ENCODE measurements at places on chromosomes 13 and 19. TPM values are rescaled to one million over a fixed set of nuclear protein-coding genes. Genes with fewer than 3 reads are reported as not detected.
A peak's percentile ranks its signal among the peaks of the same experiment; 100 is the strongest.

GRCh38 chr19:32599736-32600157, 18.8 kb downstream of the PDCD5 start:
- peaks cover 14% of the 10 kb centered on the region for H3K4me1 ChIP-seq
- H3K36me3 ChIP-seq, result peaks cover 9% of the 10 kb centered on the region
- no peak overlapping the region for H3K4me3 ChIP-seq

DNA sequence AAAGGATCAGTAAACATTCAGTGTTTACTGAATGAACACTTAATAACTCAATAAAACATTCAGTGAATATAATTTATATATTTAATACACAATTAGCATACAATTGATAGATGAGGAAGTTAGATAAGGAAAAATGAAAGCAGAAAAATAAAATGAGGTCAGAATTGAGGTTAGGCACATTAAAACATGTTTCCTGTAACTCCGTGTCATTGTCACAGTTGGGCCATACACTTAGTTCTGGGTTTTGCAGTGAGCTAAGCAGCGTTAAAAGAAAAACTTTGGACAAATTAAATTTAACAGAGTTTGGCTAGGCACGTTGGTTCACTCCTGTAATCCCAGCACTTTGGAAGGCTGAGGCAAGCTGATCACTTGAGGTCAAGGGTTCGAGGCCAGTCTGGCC, 71.4 kb downstream of the MIPEP start:
- H3K27ac ChIP-seq, result no peak overlapping the region
- H3K4me1 ChIP-seq, result no peaks in the 10 kb centered on the region
- H3K4me3 ChIP-seq, result no peak overlapping the region
- no peaks in the 10 kb centered on the region for H3K27me3 ChIP-seq

- no peaks in the 10 kb centered on the region for H3K4me1 ChIP-seq
- H3K27ac ChIP-seq, result no peak overlapping the region
- no peaks in the 10 kb centered on the region for H3K27me3 ChIP-seq
- H3K4me3 ChIP-seq, result no peak overlapping the region
Observed at GRCh38 chr13:90443268-90443667, 904.2 kb upstream of the MIR17HG start.

DNA sequence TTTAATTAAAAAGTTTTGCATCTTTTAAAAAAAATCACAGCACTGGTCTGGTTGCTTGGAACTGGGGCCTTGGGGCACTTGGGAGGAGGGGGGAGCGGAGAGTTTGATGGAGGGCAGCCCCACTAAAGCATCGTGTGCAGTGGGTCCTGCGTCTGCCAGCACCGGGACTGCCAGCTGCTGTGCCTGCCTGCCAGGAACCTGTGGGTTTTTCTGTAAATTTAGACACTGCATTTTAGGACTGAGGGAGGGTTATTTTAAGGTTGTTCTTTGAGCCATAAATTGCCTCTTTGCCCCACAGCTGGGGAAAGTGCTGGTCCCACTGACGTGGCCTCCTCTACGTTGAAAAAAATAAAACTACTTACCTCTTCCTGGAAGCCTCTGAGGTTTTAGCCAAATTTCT, 2.9 kb downstream of the KLF2 start:
- no peak overlapping the region for H3K27ac ChIP-seq
- H3K4me1 ChIP-seq, result peaks cover 61% of the 10 kb centered on the region
- peaks cover 55% of the 10 kb centered on the region for H3K27me3 ChIP-seq
- DNase-seq, result no peak

DNA sequence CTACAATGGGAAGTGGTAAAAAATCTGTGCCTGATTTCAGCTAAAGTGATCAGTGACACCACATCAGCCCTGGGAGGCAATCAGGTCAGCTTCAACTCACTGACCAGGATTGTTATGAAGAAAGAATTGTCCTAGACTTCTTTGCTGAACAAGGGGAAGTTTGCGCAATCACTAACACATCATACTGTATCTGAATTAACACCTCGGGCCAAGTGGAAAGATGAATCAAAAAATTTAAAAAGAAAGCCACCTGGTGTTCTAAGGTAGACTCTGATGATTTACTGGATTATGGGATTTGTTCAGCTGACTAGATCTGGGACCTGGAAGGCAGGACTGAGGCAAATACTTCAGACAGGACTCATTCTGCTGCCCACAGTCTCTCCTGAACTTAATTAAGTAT, 161.8 kb downstream of the DIAPH3 start:
- peaks cover 3% of the 10 kb centered on the region for H3K36me3 ChIP-seq
- DNase-seq, result no peak
- no peak overlapping the region for H3K27ac ChIP-seq
- no peak overlapping the region for H3K4me3 ChIP-seq
- H3K4me1 ChIP-seq, result no peaks in the 10 kb centered on the region

GRCh38 chr13:20288561-20288960, 56.4 kb upstream of the GJB6 start:
- H3K27ac ChIP-seq, result no peak overlapping the region
- no peak overlapping the region for H3K4me3 ChIP-seq
- H3K27me3 ChIP-seq, result no peaks in the 10 kb centered on the region
- no peak for DNase-seq
- peaks cover 17% of the 10 kb centered on the region for H3K36me3 ChIP-seq
- peaks cover 4% of the 10 kb centered on the region for H3K4me1 ChIP-seq

- no peak for DNase-seq
- H3K4me3 ChIP-seq, result no peak overlapping the region
- no peaks in the 10 kb centered on the region for H3K27me3 ChIP-seq
- no peaks in the 10 kb centered on the region for H3K36me3 ChIP-seq
- no peak overlapping the region for H3K27ac ChIP-seq
Observed at GRCh38 chr13:80529734-80530133, 188.8 kb upstream of the SPRY2 start.

GRCh38 chr19:4660993-4661392, 9.1 kb downstream of the MYDGF start:
- no peak overlapping the region for H3K4me3 ChIP-seq
- peaks cover 2% of the 10 kb centered on the region for H3K36me3 ChIP-seq

GRCh38 chr13:48801255-48801654, 147.5 kb downstream of the CYSLTR2 start:
- no peak overlapping the region for H3K4me3 ChIP-seq
- no peaks in the 10 kb centered on the region for H3K36me3 ChIP-seq
- no peak overlapping the region for H3K27ac ChIP-seq
- H3K4me1 ChIP-seq, result peaks cover 23% of the 10 kb centered on the region

- no peak overlapping the region for H3K4me3 ChIP-seq
- H3K4me1 ChIP-seq, result no peaks in the 10 kb centered on the region
- no peaks in the 10 kb centered on the region for H3K27me3 ChIP-seq
- no peak for DNase-seq
- H3K27ac ChIP-seq, result no peak overlapping the region
- peaks cover 13% of the 10 kb centered on the region for H3K36me3 ChIP-seq
Observed at GRCh38 chr19:2119921-2120785, 23.4 kb downstream of the IZUMO4 start.

GRCh38 chr13:29109987-29110386, 289.8 kb downstream of the MTUS2 start:
- DNase-seq, result no peak
- no peaks in the 10 kb centered on the region for H3K27me3 ChIP-seq
- H3K27ac ChIP-seq, result no peak overlapping the region
- no peaks in the 10 kb centered on the region for H3K36me3 ChIP-seq

DNA sequence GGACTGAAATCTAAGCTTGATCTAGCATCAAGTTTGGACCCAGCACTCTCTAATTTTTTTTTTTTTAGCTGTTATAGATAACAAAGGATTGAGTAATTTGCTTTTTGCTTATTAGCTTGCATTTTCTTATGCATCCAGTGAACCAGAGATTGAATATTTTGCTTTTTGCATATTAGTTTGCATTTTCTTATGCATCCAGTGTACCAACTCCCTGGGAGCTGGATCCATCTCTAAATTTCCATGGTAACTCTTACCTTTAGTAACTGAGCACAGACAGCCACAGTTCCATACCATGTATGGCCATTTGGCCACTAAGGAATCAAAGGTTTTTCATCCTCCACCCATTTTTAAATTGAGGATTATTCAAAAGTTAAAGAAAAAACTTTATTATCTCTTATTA, 8.7 kb upstream of the ZNF548 start:
- no peaks in the 10 kb centered on the region for H3K27me3 ChIP-seq
- H3K4me3 ChIP-seq, result no peak overlapping the region
- no peak for DNase-seq
- peaks cover 45% of the 10 kb centered on the region for H3K36me3 ChIP-seq

DNA sequence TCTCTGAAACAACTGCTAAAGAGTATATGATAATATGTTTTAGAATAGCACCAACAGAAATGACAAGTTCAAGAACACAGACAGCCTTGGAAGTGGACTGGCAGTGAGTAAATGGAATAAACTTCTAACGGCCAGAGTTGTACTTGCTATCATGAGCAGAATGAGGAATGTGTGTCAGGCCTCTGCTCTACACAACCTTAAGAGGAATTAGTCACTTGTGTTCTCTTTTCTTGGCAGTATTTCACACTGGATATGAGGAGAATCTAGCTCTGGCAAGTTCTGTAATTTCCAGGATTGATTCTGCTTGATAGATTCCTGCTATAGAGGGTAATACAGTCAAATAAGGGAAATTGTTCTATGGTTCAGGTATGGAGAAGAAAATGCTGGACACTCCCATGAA, 757.3 kb downstream of the EFNB2 start:
- peaks cover 2% of the 10 kb centered on the region for H3K36me3 ChIP-seq
- no peak overlapping the region for H3K27ac ChIP-seq
- DNase-seq, result no peak

DNA sequence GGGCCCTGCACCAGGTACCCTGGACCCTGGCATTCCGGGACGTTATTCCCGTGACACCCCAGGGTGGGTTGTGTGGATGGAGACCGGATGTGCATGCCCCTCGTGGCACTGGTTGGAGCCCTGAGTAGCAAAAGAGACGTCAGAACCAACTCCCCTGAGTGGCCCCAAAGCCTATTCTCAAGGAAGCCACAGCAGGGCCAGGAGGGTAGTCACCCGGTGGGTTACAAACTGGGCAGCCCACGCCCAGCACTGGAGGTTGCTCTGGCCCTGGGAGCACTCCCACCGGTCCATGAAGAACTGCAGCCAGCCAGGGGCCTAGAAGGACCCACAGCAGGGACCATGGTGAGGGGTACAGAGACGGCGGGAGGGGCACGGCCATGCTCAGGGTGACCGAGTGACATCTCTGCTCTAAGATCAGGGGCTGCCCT, 7.5 kb downstream of the KLF16 start:
- H3K27me3 ChIP-seq, result no peaks in the 10 kb centered on the region
- H3K4me1 ChIP-seq, result peaks cover 55% of the 10 kb centered on the region
- H3K27ac ChIP-seq, result peak overlapping the region; percentile 80
- peak; percentile 53 for DNase-seq

GRCh38 chr19:48493718-48494401, 17.8 kb downstream of the LMTK3 start:
- peak overlapping the region; percentile 57 for H3K27ac ChIP-seq
- DNase-seq, result no peak
- peaks cover 3% of the 10 kb centered on the region for H3K36me3 ChIP-seq
- peak overlapping the region; percentile 84 for H3K4me3 ChIP-seq
- peaks cover 34% of the 10 kb centered on the region for H3K4me1 ChIP-seq

DNA sequence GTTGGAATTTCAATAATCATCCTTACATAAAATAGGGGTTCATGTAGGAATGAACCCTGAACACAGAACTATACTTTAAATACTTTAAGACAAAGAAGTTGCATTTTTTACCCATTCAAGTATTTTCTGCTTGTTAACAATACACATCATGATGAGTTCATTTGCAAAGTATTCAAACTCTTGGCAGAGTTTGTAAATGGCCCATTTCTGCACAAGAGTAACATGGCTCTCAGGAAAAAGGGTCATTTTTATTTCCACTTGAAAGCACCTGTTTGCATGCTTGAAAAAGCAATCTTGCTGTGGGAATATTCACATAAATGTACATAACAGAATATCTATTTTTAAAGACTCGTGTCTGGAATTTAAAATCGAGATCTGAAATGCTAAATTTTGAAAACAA, 18.1 kb downstream of the ESD start:
- no peaks in the 10 kb centered on the region for H3K27me3 ChIP-seq
- DNase-seq, result no peak
- H3K4me1 ChIP-seq, result no peaks in the 10 kb centered on the region
- H3K4me3 ChIP-seq, result no peak overlapping the region

GRCh38 chr13:48542581-48543341, 9.9 kb upstream of the RCBTB2 start:
- H3K4me3 ChIP-seq, result no peak overlapping the region

- H3K4me3 ChIP-seq, result no peak overlapping the region
- no peak overlapping the region for H3K27ac ChIP-seq
- no peaks in the 10 kb centered on the region for H3K36me3 ChIP-seq
- no peaks in the 10 kb centered on the region for H3K27me3 ChIP-seq
- no peaks in the 10 kb centered on the region for H3K4me1 ChIP-seq
Observed at GRCh38 chr13:81395368-81395767, 1054.4 kb upstream of the SPRY2 start.

GRCh38 chr19:46573679-46574498, 27.2 kb upstream of the CALM3 start:
- peaks cover 19% of the 10 kb centered on the region for H3K4me1 ChIP-seq
- H3K36me3 ChIP-seq, result no peaks in the 10 kb centered on the region
- DNase-seq, result no peak
- H3K27me3 ChIP-seq, result no peaks in the 10 kb centered on the region

GRCh38 chr19:11047866-11048265, 41.4 kb upstream of the LDLR start:
- no peaks in the 10 kb centered on the region for H3K27me3 ChIP-seq
- H3K4me1 ChIP-seq, result peaks cover 16% of the 10 kb centered on the region
- DNase-seq, result no peak

- H3K27me3 ChIP-seq, result no peaks in the 10 kb centered on the region
- H3K4me1 ChIP-seq, result peaks cover 5% of the 10 kb centered on the region
Observed at GRCh38 chr13:48624858-48625257, 28.9 kb upstream of the CYSLTR2 start.

DNA sequence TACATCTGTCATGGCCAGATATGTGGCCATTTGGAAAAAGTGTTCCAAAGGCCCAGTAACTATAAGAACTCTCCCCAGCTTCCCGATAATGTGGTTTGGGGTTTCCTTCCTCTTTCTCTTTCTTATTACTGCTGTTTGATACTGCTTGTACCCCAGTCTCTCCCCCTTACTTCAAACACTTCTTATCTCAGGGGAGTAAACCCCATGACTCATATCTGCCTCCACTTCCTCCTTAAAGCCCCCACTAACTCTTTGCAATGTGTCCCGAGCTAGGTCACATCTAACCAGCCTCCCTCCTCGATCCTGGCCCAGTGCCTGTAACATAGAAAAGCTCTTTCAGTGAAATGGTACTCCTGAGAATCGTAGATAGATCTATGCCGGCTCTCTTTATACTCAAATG, 82.4 kb upstream of the STARD13 start:
- DNase-seq, result no peak
- H3K4me3 ChIP-seq, result no peak overlapping the region
- H3K36me3 ChIP-seq, result no peaks in the 10 kb centered on the region
- peak overlapping the region; percentile 1 for H3K27ac ChIP-seq
- H3K4me1 ChIP-seq, result peaks cover 7% of the 10 kb centered on the region
- H3K27me3 ChIP-seq, result no peaks in the 10 kb centered on the region

GRCh38 chr13:30569901-30570576, 47.7 kb upstream of the USPL1 start:
- no peak overlapping the region for H3K4me3 ChIP-seq
- no peaks in the 10 kb centered on the region for H3K36me3 ChIP-seq
- H3K27me3 ChIP-seq, result no peaks in the 10 kb centered on the region
- H3K4me1 ChIP-seq, result peaks cover 41% of the 10 kb centered on the region
- H3K27ac ChIP-seq, result peak overlapping the region; percentile 29

ZNF492 gene
- 2.7 TPM for total RNA-seq

CEACAM4 gene
- total RNA-seq, result not detected

CDC42EP5 gene
- total RNA-seq, result 0.30 TPM

FOXA3 gene
- total RNA-seq, result 0.88 TPM

PSG4 gene
- total RNA-seq, result not detected

ZNF350 gene
- 15.6 TPM for total RNA-seq

PIP5K1C gene
- 21.0 TPM for total RNA-seq

ODAD3 gene
- total RNA-seq, result 0.50 TPM

IZUMO4 gene
- total RNA-seq, result 36.9 TPM

SIAH3 gene
- 0.25 TPM for total RNA-seq

SPINT2 gene
- total RNA-seq, result 115 TPM

HTR2A gene
- total RNA-seq, result not detected

KIRREL2 gene
- total RNA-seq, result 3.0 TPM

Data from activated T-cell treated with anti-CD3 and anti-CD28 coated beads, Interleukin-2, amount 50 U/mL, for 72 hours (primary cell).